ENCODE measurements at places on chromosomes 1 and 21.

DNA sequence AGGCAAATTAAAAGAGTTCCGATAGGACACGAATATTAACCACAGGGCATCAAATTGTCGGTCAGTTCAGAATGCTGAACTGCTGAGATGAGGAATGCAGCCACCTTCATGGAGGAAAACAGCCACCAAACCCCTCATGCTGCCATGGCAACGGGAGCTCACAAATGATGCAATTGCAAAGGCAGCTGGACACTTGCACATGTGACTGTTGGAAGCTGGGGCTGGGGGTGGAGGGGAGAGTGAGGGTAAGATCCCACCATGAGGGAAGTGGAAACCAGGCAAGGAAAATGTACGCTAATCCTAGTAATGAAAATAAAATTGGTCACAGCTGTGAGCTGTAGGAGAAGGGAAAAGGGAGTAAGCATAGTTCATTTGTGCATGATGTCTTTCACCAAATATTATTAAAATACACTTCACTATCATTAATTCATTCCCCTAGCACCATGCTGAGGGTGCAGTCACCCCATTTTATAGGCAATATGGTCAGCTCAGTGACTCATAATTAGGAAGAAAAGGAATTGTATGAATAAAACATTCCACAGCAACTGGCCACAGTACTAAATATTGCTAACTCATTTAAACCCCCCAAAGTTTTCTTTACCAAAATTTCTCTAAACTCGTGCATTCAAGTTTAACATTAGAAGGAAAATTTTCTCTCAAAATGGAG, 15.3 kb downstream of the BECN2 start:
- no peak for DNase-seq

- DNase-seq = no peak
These were observed 42.1 kb downstream of the PARP1 start for GRCh38 chr1:226365831-226366231.

DNA sequence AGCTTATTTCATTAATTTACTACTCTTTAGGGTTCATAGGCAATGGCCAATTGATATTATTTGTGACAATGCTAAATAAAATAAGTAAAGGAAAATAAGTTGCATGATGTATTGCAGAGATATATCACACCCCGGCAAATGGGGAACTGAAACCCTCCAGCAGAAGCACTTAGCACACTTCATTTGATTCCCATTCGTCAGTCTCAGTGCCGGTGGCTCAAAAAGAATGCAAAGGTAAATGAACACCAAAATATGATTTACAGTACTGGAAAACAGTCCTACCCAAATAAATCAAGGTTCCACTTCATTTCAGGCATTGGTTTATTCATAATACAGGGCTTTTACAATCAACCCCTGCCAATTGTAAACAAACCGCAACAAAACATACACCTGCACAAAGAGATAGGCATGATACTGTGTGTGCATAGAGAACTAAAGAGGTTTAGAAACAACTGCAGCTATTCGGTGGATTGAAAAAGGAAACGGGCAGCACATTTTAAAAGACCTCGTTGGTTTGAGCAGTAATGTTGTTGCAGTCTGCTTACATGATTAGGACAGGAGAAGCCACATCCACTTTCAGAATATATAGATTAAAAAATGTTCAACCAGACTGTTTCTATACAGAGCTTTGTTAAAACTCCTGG, 1019.2 kb downstream of the TTLL7 start:
- no peak for DNase-seq

DNA sequence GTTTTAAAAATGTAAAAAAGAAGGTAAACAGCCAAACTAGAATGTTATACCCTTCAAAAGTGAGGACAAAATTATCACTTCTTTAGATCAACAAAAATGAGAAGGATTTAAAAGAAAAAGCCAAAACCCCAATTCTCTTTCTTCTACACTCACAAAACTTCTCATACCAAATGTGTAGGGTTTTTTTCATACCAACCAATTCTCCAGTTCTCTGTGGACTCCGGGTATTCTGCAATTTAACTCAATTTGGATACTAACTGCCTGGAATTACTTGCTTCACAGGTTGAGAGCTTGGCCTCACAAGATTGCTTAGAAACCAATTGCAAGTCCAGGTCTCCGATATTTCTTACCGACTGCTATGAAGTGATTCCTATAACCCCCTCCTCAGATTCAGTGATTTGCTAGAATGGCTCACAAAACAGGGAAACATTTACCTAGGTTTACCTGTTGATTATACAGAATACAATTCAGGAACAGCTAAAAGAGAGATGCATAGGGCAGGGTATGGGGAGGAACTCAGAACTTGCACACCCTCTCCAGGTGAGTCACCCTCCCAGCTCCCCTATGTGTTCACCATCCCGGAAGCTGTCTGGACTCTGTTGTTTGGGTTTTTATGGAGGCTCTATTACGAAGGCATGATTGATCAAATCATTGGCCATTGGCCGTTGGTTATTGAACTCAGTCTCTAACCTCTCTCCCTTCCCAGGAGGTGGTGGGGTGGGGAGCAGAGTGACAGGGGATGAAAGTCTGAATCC, 67.1 kb downstream of the CAMTA1 start:
- no peak for DNase-seq

- no peak for DNase-seq
These were observed 23.8 kb downstream of the PIP5K1A start for GRCh38 chr1:151222130-151222529.

GRCh38 chr21:20667931-20668330, 330.3 kb upstream of the NCAM2 start:
- DNase-seq = no peak

DNA sequence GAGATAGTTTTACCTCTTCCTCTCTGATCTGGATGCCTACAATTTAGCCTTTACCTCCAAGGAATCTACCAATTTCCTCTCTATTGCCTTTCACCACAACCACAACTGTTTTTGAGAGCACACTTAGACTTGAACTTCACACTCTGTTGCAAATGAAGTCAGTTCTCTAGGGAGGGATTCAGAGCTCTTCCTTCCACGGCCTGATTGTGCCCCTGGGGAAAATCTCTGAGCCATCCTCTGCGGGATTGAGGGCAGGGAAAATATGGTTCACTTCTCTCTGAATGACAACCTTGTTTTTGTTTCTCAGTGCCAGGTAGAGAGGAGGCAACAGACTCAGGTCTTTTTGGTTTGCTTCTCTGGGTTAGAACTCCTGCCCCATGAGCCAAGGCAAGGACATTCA, 35.4 kb upstream of the BCL10 start:
- no peak for DNase-seq

GRCh38 chr1:228314315-228314657, 92.3 kb downstream of the TRIM11 start:
- DNase-seq = no peak

GRCh38 chr1:225371366-225372010, 56.4 kb downstream of the LBR start:
- no peak for DNase-seq

DNA sequence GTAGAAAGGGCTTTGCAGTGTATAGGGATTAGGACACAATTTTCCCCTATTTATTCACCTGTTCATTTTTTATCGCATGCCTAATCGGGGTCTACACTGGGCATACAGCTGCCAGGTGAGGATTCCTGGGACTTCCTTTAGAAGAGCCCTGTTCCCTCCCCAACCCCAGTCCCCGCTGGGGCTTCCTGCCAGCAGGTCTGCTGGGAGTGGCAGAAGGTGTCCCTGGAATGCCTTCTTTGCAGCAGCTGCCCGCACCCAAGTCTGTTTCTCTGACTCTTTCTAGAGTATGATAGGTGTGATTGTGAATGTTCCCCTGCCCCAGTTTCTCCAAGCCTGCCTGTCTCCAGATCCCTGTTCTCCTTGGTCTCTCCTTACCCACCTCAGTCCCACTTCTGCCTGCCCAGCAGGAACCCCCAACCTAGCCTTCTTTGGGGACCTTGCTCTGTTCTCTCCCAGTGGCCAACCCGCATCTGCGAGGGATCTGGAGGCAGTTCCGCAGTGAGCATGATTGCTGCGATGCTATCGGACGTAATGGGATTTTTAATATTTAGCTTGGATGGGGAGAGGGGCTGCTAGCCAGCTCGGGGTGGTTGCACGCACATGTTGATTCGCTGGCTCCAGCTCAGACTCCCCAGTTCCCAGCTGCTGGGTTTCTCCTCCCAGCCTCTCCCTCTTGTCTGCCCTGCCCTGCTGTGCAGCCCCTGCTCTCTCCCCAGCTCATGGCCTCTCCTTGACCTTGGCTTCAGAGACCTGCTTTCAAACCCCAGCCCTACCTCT, 79.8 kb downstream of the EPHB2 start:
- DNase-seq = no peak

- DNase-seq = no peak
These were observed 16.6 kb downstream of the NOC2L start for GRCh38 chr1:942411-942821.

GRCh38 chr1:1140673-1141072, 24.8 kb upstream of the C1orf159 start:
- DNase-seq = no peak

DNA sequence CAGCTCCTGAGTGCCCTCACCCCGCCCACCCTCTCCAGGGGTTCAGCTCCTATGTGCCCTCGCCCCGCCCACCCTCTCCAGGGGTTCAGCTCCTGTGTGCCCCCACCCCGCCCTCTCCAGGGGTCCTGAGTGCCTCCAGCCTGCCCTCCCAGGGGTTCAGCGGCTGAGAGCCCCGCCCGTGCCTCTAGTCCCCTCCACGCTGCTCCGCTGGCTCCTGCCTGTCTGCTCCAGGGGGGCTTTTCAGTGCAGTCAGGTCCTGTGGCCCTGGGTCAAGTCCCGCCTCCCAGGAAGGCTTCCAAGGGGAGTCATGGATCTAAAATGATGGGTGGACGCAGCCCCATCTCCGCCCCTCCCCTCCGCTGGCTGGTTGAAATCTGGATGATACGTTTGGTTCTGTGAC, 33.8 kb downstream of the SLX9 start:
- DNase-seq = no peak

- DNase-seq = no peak
These were observed 29.1 kb upstream of the FMO3 start for GRCh38 chr1:171061425-171062143.

GRCh38 chr21:39946199-39946598, 79.0 kb downstream of the PCP4 start:
- DNase-seq = no peak

DNA sequence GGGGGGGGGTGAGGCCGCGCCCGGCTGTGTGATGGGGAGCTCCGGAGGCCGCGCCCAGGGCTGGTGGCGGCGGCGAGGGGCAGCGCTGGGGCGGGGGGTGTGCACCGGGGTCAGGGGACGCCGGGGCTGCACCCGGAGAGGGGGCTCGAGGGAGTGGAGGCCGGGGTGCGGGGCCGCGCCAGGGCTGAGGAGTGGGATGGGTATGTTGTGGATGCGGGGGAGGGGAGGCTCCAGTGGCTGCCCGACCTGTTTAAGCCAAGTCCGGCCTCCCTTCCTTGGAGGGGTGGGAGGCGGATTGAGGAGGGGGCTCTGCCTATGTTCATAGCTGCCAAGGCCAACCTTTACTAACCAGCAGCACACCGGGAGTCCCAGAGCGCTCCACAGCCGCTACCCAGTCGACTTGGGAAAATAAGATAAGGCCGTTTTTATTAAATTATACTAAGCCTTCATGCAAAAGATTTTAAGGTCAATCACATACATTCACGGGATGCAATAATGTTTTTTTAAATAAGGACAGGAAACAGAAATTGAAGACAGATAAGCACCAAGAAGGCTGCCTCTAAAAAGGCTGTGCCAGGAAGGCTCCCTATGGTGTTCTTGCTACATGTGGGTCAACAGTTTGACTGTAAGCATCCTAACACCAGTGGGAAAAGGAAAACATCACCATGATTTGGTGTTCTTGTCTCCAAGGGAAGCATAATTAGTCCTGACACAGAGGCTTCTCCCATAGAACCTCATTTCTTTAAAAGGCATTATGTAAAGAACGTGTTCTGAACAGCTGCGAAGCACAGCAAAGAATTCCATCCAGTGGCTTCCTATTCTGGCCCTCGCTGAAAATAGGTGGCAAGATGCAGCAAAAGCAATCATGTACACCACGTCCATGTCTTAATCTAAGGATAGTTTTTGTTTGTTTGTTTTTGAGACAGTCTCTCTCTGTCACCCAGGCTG, 626 bp upstream of the HLCS start:
- no peak for DNase-seq
